Left cardiac atrium (tissue), 4 donors: ENCODE measurements at places on chromosomes 12 and 14.

GRCh38 chr12:8012651-8013309 is 19.7 kb upstream of the FOXJ2 start:
- no peak for DNase-seq

GRCh38 chr12:57726151-57726883 is 12.2 kb downstream of the AGAP2 start:
- peak; percentile 86 for DNase-seq

DNA sequence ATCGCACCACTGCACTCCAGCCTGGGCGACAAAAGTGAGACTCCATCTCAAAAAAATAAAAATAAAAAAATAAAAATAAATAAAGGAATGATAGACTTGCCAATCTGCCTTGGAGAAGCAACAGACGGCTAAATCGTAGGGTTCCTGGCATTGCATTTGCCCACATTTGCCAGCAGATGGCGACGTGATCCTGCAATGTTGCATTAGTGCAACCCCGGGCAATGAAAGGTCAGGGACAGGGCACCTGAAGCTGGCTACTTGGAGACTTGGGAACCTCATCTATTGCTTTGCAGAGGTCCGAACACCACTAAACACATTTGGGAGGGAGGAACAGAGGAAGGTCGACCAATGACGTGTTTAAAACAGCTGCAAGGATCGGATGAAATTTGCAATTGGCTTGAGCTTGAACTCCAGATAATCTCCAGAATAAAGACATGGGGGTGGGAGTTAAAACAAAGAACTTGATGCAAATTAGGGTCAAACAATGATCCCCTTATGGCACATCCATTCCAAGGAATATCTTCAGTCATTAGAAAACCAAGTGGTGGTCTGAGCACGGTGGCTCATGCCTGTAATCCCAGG is 34.6 kb downstream of the SPRING1 start:
- peak; percentile 70 for DNase-seq

DNA sequence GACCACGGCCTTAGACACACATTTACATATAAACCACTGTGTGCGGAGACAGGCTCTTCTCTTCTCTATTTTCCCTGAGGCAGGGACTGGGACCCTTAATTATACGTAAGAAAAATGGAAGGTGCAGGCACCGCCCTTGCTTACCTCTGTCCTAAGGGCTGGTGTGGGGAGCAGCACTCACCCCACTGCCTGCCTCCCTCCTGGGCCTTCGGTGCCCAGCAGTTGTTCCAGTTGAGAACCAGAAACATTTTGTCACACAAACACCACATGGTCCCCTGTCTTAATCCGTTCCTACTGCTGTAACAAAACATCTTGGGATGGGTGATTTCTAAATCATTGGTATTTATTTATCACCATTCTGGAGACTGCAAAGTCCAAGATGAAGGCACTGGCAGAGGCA is 192.7 kb upstream of the DIO3 start:
- no peak for DNase-seq

GRCh38 chr12:124694846-124695497 is 127.6 kb upstream of the NCOR2 start:
- DNase-seq, result peak; percentile 86

GRCh38 chr12:41681898-41682297 is 462.8 kb downstream of the GXYLT1 start:
- no peak for DNase-seq

- no peak for DNase-seq
Observed at GRCh38 chr14:92928258-92928629, 5.3 kb downstream of the CHGA start.

DNA sequence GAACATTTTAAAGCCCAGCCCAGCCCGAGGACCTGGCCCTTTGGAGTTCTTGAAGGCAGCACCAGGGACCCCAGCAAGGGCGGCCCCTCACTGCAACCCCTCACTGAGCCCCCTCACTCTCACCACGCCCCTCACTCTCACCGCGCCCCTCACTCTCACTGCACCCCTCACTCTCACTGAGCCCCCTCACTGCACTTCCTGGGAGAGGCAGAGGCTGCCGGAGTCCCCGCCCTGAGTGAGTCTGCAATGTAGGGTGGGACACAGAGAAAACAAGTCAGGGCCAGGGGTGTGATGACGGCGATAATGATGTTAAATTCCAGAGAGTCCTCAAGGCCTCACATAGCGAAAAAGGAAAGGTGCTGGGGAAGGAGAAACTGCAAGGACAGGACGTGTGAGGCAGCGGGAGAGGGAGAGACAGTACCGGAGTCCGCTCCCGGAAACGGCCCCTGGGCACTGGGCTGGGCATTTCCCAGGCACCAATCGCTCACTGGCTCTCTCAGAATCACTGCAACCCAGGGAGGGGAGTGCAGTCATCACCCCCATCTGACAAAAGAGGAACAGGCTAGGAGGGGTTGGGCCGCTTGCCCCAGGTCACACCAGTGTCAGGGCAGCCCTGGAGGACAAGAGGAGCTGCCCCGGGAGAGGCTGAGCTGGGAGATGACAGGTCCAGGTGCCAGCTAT is 24.9 kb downstream of the CCDC88C start:
- no peak for DNase-seq

- DNase-seq, result no peak
Observed at GRCh38 chr14:100666403-100666802, 60.3 kb upstream of the DLK1 start.

DNA sequence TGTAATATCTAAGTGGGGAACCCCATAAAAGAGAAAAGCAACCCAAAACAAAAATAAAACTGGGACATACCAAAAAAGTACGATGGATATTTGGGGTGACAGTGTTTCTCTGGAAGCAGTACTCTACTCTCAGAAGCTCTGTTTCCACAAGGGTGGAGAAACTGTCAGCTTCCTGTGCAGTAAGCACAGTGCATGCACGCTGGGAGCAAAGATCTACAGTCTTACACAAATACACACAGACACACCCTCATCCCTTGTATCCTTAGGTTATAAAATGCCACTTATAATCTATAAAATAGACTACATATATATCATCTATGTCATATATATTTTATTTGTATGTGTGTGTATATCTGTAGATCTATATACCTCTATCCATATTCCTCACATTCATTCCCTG is 225.8 kb upstream of the SOX5 start:
- no peak for DNase-seq

DNA sequence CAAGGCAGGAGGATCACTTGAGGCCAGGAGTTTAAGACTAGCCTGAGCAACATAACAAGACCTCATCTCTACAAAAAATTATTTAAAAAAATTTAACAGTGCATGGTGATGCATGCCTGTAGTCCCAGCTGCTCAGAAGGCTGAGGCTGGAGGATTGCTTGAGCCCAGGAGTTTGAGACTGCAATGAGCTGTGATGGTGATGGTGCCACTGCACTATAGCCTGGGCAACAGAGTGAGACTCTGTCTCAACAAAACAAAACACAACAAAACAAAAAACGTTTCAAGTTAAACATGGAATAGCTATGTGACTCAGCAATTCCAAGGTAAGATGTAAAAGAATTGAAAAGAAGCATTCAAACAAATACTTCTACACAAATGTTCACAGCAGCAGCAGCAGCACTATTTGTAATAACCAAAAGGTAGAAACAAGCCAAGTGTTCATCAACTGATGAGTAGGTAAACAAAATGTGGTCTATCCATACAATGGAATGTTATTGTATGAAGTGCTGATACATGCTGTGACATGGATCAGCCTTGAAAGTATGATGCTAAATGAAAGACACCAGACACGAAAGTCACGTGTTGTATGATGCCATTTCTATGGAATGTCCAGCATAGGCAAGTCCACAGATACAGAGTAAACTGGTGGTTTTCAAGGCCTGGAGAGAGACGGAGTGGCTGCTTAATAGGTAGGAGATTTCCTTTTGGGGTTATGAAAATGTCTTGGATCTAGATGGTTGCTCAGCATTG is 31.4 kb downstream of the CFAP251 start:
- no peak for DNase-seq

- no peak for DNase-seq
Observed at GRCh38 chr14:89811954-89812575, 142.5 kb downstream of the EFCAB11 start.

GRCh38 chr14:33986804-33987203 is 35.9 kb upstream of the EGLN3 start:
- no peak for DNase-seq

GRCh38 chr12:83386527-83387264 is 700.0 kb downstream of the TMTC2 start:
- DNase-seq, result no peak

- peak; percentile 35 for DNase-seq
Observed at GRCh38 chr12:92439420-92439805, 263.4 kb upstream of the PLEKHG7 start.

DNA sequence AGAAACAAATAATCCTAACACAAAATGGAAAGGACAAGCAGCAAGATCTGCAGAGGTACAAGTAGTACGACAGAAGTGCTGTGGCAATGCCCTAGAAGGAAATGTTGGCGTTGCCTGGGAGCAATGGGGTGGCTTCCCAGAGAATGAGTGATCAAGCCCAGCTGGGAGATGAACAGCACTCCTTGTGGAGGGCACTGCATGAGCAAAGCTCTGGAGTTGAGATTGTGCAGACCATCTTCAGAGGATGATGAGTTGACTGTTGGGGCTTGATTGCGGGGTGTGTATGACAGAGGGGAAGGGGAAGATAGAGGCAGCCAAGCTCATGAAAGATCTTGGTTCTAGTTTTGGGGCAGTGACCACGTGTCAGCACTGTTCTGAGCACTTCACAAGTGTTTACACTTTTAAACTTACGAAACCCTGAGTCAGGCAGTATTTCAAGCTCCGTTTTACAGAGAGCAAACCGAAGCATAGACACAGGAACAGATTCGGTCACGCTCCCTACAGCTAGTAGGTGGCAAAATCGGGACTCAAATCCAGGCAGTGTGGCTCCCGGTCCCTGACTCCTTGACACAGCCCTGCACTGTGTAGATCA is 127.2 kb upstream of the LHX5 start:
- no peak for DNase-seq

GRCh38 chr12:91767237-91767636 is 378.4 kb downstream of the BTG1 start:
- DNase-seq, result no peak

DNA sequence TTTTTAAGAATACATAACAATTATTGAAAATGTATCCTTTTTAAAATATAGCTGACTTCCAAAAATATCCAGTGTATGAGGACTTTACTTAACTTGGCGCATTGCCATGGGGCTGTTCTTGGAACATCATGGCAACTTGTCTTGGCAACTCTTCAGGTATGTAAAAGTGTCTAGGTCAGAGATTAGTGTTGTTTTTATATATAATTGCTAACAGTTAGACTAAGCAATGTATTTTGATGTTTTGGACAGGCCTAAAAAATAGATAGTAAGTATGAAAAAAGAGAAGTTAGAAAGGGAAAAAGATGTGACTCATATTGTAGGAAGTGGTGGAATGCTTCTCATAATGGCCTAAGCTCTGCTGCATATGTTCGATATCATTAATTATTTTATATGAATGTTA is 70.9 kb downstream of the MON2 start:
- peak; percentile 58 for DNase-seq

GRCh38 chr14:51398898-51399297 is 158.9 kb downstream of the TMX1 start:
- peak; percentile 37 for DNase-seq

- no peak for DNase-seq
Observed at GRCh38 chr12:47107926-47108325, 28.2 kb upstream of the AMIGO2 start.

DNA sequence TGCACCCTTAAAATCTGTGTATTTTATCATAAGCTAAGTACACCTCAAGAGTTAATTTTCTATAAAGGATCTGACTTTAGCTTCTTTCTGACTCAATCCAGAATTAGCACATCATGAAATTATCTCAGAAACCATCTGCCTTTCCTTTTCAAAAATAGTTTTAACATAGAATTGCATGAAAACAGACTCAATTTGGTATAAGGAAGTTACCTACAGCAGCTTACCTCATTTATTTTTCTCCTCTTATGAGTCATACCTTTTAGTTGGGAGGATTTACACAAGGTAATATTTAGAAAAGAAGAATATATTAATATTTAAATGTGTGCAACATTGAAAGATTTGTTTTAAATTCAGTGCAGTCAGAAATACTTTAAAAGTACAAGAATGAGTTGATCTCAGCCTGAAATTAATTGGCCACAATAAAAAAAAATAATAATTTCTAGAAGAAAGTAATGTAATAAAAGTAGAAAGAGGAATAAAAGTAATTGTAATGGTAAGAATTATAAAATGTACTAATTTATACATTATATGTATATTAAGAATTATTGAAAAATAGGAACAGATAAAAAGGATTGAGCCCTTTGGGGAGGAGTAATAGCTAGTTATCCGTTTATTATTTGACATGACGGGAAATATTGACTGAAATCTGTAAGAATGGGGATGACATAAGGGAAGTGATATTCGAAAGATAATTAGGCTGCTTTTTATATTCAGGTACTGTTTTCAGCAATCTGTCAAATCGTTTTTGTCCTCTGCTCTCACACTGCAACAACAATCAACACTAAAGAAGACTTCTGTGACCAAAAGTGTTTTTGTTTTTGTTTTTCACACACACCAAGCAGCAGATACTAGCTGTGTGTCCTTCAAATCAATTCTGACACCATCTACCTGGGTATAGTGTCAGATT is 20.5 kb downstream of the ADAM21 start:
- no peak for DNase-seq

- no peak for DNase-seq
Observed at GRCh38 chr14:65958664-65959562, 527.3 kb upstream of the CCDC196 start.

DNA sequence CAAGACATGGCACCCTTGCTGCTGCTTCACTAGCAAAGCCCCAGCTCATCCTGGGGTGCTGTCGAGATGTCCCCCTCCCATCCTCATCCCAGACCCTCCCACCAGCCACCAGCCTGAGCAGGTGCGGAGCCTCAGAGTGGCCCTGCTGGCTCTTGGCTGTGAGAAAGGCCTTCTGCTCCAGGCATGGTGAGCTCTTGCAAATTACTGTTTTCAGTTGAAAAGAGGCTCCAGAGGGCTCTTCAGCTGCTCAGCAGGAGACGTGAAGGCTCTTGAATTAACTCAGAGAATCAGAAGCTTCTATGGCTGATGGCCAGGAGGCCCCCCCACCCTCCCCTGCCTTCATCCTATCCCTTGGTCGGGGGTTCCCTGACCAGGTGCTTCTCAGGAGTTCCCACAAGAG is 44.1 kb downstream of the WSCD2 start:
- no peak for DNase-seq

DNA sequence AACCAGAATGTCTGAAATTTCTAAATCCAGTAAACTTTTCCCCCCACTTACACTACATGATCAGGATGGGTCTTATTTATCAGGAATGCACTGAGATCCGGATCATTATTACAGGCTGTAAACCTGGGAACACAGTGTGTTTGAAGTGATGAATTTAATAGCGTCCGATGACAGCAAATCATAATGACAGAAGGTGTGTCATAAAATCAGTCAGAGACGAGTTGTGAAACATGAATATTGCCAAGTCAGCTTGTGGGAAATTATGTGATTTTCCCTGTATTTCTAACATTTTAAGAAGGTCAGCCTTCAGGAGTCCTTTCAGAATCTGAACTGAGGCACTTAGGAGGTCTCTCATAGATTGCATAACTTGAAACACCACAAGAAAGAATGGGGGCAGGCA is 36.7 kb downstream of the RERG start:
- DNase-seq, result no peak

DNA sequence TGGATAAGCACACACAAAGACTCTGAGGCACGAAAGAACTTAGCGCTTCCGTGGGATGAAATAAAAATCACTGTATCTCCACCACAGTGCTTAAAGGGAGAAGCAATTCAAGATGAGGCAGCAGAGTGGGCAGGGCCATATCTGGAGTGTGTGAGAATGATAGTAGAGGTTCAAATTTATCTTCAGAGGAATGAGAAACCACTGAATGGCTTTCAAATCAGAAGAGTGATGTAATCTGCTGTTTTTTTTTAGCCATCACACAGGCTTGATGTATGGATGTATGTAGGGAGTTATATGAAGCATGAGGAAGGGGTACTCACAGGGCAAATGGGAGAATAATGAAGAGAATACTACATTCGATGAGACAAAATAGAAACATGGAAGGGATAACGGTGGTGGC is 24.1 kb downstream of the MDGA2 start:
- DNase-seq, result no peak
